Stimulated activated CD4-positive, alpha-beta T cell treated with anti-CD3 and anti-CD28 coated beads, Interleukin-2, amount 100 ng/mL, for 4 hours (primary cell): ENCODE measurements at places on chromosomes 3 and 15.

GRCh38 chr3:81650187-81650586, 111.3 kb downstream of the GBE1 start:
- no peak for DNase-seq

DNA sequence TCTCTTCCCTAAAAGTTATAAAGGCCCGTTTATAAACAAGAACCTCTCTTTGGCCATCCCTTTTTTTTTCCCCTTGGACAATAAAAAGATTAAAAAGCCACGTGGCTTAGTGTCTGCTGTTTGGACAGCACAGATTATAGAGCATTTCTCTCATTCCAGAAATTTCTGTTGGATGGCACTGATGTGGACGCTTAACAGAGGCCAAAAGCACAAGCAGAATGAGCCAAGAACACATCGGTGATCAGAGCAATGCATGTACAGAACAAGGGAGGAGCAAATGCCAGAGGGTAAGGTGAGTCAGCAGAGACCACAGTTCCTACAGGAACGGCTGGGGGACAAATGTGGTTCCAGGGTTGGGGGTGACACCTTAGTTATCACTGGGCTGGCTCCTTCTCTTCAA, 30.3 kb upstream of the CTNNB1 start:
- no peak for DNase-seq

GRCh38 chr3:196423044-196423781, 9.0 kb downstream of the UBXN7 start:
- DNase-seq = no peak

DNA sequence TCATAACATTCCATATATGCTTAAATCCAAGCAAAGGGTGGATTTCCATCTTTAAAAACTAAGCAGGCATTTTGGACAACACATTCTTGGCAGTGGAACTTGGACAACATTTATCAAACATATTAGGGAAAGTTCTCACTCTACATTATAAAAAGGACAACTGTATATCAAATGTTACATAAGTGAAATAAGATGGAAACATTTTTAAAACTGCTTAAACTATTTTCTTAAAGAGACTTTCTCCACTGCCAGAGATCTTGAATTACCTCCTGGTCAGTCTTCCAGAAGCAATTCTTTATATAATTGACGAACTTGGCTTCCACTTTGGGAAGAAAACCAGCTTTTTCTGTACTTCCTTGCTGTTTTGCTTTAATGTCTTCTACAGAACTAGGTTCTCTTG, 109.3 kb downstream of the NEO1 start:
- no peak for DNase-seq
